Pancreas (tissue), 10 donors: ENCODE measurements at places on chromosomes 4 and X. TPM values are rescaled to one million over a fixed set of nuclear protein-coding genes. Genes with fewer than 3 reads are reported as not detected.

CT45A5 gene
- total RNA-seq: not detected

AR gene
- 0.43 TPM for total RNA-seq

MAP7D2 gene
- total RNA-seq: 0.64 TPM

H2BW2 gene
- total RNA-seq: not detected

TBC1D25 gene
- total RNA-seq: 5.3 TPM

LPAR4 gene
- 0.12 TPM for total RNA-seq

SYTL5 gene
- total RNA-seq: 5.9 TPM

GAGE2A gene
- not detected for total RNA-seq

CHRDL1 gene
- 3.1 TPM for total RNA-seq

C4orf54 gene
- not detected for total RNA-seq

SPANXD gene
- total RNA-seq: not detected

KLHL13 gene
- total RNA-seq: 3.3 TPM

CENPVL1 gene
- total RNA-seq: not detected

NUP62CL gene
- 2.6 TPM for total RNA-seq

TMEM47 gene
- total RNA-seq: 4.0 TPM

AKAP4 gene
- not detected for total RNA-seq

ANKRD50 gene
- total RNA-seq: 7.9 TPM

PAGE4 gene
- not detected for total RNA-seq

CCKAR gene
- not detected for total RNA-seq

TXK gene
- 1.6 TPM for total RNA-seq

ARX gene
- 0.67 TPM for total RNA-seq

WDR13 gene
- 182 TPM for total RNA-seq

L1CAM gene
- total RNA-seq: 1.5 TPM

ARMCX2 gene
- 15.2 TPM for total RNA-seq

MID2 gene
- total RNA-seq: 7.8 TPM

DOK7 gene
- total RNA-seq: 2.8 TPM

KCTD8 gene
- 0.40 TPM for total RNA-seq

PCDH7 gene
- 0.64 TPM for total RNA-seq

SHROOM3 gene
- 43.5 TPM for total RNA-seq
